ENCODE measurements at places on chromosomes 7 and 10.

DNA sequence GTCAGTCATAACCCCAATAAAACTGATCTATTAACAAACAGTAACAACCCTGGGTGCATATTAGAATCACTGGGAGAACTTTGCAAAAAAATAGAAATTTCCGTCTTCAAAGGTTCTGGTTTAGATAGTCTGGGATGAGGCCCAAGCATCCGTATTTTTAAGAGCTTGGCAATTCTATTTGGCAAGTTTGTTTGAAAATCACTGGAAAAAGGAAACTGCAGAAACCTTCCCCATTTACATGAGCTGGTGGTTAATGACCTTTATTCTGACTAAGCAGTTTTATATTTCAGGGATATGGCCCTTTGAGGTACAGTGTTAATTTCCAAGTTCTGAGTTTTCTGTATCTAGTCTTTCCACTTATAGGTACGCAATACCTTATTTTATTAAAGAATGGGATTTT lies 115.8 kb upstream of the PRR15 start:
- DNase-seq = no peak

- no peak for DNase-seq
These were observed 9.8 kb upstream of the GRB10 start for GRCh38 chr7:50792342-50793119.

- no peak for DNase-seq
These were observed 171.8 kb upstream of the AHR start for GRCh38 chr7:17126413-17127268.

DNA sequence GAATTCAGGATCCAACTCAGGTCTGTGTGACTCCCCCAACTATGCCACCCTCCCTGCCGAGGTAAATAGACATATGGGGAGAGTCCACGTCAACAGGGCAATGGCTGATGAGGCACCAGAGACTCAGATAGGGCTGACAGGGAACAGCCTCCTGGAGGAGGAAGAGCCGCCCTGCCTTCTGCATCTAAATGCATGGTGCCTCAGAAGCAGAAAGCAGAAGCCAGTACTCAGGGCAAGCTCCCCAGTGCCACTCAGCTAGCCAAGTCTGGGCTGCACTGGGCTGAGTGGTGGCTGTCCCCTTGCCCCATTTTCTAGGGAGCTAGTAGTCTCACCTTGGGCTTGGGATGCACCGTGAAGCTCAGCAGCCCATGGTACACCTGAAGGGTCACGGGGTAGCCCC lies 11.0 kb downstream of the RRP12 start:
- DNase-seq = no peak

GRCh38 chr10:124386186-124387077 lies 32.3 kb downstream of the OAT start:
- no peak for DNase-seq

DNA sequence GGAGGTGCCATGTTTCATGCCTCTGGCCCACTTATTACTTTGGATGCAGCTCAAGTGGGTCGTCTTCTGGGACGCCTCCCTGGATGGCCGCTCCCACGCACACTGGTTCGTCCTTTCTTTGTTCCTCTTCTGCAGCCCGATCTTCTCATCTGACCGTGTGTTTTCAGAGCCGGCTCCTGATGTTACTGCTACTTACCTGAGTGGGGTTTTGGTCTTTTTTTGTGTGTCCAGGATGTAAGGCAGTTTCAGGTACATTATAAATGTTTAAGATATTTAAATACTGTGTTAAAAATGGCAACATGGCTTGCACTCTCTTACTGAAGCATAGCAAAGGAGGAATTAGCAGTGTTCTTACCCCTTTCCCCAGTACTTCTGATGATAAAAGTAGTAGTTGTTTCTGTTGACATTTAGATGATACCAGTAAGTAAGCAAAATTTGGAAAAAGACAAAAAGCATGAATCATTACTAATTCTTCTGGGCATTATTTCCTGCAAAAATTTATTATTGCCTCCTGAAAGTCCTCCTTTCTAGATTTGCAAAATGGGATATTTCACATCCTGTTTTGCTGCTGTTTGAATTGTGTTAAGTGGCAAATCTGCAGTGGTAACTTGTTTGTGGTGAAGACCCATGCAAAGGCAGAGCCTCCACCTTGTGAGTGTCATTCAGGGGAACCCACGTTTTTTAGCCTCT lies 59.4 kb downstream of the SHH start:
- DNase-seq = no peak

DNA sequence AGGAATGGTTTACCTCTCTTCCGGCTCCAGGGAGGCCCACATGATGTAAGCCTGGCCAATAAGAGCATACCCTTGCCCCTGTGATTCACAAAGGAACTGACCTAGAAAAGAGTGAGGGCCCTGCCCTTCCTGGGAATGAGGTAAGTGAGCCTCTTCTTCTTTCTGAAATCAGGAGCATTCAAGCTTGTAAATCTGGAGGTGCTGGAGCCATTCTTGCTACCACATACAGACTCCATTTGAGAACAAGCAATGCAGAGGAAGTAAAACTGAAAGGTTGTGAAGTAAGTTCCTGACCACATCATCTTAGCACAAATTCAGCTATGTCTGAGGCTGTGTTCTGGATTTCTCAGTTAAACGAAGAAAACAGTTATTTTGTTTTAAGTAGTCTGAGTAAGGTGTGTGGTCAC lies 132.2 kb downstream of the CD36 start:
- no peak for DNase-seq

DNA sequence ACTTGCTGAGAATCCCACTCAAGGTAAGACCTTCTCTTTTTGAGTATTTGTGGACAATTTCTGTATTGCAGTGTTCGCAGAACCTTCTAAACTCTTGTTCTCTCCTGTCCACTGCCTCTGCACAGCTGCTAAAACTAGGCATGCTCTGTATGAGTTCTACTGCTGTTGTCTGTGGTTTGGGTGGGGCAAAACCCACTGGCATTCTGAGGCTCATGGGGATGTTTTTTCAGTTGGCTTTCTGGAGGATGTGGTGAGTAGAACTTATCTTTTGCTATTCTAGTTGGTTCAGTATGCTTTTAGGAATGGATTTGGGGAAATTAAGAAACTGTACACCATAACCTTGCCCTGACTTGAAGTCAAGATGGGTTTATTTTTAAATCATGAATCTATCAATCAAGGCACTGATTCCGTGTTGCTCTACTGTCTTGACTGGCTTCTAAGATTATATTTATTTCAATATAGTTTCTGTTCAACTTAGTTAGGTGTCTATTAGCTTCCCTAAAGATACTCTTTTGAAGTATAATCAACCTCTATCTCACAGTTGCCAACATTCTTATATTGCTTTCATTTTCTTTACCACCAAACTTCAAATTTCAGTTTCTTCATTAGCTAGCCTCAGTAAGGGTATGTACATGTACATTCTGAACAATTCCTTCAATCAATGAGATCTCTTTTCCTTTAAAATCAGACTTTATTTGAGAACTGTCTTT lies 25.0 kb upstream of the C1GALT1 start:
- no peak for DNase-seq

All from NCI-H2029 treated with DMSO at 0.1 percent for 48 hours (cell line).